ENCODE measurements at places on chromosomes 5 and 9.

- DNase-seq: no peak
Measured at GRCh38 chr9:69168709-69169217, 5.3 kb upstream of the TJP2 start.

GRCh38 chr9:101509572-101509971, 24.1 kb upstream of the RNF20 start:
- DNase-seq: no peak

DNA sequence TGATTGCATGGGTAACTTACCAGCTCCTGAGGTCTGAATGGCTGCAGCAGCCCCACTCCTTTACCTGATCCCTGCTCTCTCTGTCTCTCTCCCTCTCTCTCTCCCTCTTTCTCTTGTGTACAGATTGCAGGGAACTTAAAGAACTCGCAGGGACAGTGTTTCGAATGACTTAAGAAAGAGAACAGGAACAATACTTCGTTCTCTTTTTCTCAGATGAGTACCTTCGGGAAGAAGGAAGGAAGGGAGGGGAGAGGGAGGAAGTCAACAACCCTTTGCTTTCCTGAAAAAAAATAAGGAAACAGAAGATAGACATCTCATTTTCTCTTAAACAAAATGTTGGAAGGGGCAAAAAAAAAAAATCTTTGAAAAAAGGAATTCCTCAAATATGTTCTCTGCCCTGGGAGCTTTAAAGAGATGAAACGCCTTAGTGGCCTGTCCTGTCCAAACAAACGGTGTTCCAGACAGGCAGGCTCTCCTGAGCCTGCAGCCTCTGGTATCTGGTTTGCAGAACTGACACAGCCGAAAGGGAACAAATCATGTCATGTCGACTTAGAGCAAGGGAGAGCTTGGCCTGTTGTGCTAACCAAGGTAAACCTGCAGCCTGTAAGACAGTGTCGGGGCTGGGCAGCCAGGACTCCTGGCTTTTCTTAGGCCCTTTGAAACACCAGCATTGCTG, at the start of gene ZNF366:
ZNF366 (minus strand) TSS at position 180 of the 676 bp plus-strand sequence. CDS start 45,914 bp downstream, outside the sequence.
- DNase-seq: no peak

DNA sequence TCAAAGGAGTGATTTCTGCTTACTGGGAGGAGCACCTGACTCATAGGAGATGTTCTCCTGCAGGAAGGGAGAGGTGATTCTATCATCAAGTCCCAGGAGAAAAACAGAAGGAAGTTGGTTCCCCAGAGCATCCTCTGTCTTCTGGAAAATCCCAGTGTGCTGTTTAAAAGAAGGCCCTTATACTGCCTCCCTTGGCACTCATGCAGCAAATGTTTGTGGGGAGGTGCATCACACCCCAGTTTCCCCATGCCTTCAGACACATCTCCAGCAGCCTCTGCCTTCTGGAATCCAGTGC, 63.1 kb downstream of the PPARGC1B start:
- DNase-seq: no peak

- no peak for DNase-seq
Measured at GRCh38 chr9:38091310-38092199, 22.5 kb upstream of the SHB start.

DNA sequence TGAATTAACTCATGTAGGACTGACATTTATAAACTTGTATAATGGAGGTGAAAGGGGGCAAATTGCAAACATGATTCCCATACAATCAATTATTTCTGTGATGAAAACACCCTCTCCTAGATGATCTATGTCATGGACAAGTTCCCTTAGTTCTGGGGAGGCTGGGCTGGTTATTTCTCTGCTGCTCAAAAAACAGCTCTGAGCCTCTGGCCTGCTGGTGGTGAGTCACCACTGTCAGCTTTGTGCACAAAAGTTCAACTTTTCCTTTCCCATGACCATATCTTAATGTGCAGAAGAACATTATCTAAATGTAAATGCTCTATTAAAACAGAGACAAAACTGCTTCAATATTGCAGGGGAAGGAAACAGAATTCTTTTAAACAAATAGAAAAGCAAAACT, 85.0 kb downstream of the HMHB1 start:
- no peak for DNase-seq

DNA sequence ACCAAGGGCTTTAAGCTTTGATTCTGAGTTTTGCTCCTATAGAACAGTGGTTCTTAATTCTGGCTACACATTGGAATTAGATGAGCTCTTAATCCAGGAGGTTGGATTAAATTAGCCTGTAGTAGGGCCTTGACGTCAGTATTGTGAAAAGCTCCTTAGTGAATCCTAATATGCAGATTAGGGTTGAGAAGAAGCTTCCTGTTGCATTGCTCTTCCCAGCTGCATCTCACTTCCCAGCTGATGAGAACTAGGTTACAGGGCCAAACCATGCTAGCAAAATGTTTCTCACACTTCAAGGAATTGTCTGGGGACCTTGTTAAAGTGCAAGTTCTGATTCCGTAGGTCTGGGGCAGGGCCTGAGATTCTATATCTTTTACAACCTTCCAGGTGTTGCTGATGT, 300.0 kb downstream of the ZSWIM6 start:
- no peak for DNase-seq

GRCh38 chr5:34001241-34001841, 6.5 kb downstream of the AMACR start:
- DNase-seq: no peak

DNA sequence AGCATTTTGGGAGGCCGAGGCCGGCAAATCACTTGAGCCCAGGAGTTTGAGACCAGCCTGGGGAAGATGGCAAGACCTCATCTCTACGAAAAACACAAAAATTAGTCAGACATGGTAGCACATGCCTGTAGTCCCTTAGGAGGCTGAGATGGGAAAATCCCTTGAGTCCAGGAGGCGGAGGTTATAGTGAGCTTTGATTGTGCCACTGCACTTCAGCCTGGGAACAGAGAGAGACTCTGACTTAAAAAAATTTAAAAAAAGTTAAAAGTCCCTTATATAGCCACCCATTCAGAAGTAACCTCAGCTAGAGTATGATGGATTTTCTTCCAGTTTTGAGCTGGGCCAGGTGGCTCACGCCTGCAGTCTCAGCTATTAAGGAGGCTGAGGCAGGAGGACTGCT, 72.4 kb downstream of the UGCG start:
- DNase-seq: no peak

DNA sequence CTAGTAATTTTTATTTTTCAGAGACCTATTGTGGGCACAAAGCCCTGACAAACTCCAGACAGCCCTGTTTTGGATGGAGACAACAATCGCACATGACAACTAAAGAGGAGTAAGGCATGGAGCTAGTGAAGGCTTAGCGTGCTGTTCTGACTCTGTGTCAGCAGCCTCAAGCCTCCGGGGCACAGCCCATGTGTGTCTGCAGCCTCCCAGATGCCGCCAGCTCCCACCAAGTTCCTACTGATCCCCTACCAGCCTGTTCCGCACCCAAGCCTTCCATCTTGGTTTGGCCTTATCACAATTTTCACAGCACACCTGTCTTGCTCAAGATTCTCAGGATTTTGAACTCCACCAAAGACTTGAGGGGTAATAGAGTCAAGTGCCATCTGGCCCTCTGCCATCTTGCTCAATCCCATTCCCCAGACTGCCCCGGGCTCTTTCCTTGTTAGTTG, 70.3 kb upstream of the SH3PXD2B start:
- DNase-seq: no peak

DNA sequence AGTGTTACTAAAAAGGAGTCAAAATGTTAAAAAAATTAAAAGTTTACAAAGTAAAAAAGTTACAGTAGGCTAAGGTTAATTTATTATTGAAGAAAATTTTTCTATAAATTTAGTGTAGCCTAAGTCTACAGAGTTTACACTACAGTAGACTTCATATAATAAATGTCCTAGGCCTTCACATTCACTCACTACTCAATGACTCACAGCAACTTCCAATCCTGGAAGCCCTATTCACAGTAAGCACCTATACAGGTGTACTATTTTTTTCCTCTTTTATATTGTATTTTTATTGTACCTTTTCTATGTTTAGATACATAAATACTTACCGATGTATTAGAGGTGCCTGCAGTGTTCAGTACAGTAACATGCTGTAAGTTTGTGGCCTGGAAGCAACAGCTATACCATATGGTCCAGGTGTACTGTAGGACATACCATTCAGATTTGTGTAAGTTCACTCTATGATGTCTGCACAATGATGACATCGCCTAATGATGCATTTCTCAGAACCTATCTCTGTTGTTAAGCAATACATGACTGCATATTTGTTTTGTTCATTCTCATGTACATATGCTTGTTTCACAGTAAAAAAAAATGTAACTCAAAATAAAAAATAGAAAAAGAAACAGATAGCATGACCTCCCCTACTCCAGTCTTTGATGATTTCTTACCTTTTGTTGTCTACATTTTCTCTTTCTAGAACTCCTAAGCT, 64.7 kb downstream of the NR3C1 start:
- DNase-seq: no peak

GRCh38 chr5:73497497-73498056, 665 bp upstream of the BTF3 start:
- no peak for DNase-seq

- DNase-seq: no peak
Measured at GRCh38 chr9:110179734-110180133, 28.2 kb downstream of the C9orf152 start.

GRCh38 chr5:140286424-140286823, 16.5 kb downstream of the PFDN1 start:
- DNase-seq: no peak

DNA sequence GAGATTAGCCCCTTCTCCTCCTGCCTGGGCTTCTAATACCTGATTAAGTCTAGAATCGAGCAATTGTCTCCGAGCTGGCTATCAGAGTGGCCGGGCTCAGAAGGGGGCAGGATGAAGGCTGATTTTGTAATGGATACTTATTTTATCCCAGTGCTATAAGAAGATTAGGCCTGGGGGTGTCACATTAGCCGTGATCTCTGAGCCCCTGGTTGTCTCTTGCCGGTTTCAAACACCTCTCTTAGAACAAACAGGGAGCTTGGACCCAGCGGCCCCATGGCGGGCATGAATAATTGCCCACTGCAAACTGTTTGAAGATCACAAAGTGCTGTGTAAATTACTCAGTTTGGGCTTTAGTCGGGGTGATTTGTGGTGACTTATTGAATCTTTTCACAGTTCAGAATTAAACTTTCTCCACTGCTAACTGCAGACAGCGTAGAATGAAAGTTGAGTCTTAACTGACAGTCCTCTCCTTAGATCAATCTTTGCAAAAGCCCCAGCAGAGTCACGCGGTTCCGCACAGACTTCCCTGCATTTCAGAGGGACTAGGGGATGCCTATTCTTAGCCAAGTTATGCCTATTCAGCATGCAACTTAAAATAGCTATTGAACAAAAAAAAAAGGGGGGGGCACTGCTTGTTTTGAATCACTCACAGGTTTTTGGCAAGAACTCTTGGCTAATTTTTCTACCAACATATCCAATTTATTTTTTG, 200.6 kb upstream of the IRX1 start:
- DNase-seq: no peak

GRCh38 chr9:127816728-127817127, 14.0 kb downstream of the FPGS start:
- no peak for DNase-seq

GRCh38 chr5:171715551-171715950, 70.1 kb upstream of the SMIM23 start:
- no peak for DNase-seq

DNA sequence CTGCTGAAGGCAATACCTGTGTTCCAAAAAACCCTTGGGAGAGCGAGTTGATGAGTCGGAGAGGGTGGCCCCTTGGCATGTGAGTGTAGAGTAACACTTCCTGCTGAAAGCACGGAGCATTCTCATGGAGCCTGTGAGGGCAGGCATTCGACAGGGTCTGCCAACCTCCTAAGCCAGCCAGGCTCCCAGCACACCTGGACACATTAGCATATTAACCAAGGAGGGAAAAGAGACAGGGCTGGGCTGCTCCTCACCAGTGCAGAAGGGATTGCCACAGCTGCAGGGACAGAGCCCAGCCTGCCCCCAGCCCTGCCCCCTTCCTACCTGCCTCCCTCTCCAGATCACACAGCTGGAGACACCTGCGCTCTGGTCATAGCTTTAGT, 46.4 kb upstream of the SEMA4D start:
- DNase-seq: no peak

DNA sequence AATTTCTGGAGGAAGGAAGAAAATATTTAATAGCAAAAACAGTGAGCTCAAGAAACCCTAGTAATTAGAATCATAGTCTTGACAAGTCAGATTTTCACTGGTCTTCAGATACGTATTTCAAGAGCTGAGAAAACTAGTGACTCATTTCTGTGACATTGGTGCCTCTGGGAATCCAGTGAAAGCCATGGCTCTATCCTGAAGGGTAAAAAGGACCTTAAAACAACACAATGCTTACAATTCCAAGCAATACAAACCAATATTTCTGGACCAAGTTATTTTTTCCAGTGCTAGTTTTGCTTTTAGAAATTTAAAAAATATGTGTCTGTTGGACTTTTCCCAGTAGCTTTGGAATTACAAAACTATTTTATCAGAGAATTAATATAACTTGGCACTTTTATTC, 140.3 kb downstream of the LPAR1 start:
- no peak for DNase-seq

DNA sequence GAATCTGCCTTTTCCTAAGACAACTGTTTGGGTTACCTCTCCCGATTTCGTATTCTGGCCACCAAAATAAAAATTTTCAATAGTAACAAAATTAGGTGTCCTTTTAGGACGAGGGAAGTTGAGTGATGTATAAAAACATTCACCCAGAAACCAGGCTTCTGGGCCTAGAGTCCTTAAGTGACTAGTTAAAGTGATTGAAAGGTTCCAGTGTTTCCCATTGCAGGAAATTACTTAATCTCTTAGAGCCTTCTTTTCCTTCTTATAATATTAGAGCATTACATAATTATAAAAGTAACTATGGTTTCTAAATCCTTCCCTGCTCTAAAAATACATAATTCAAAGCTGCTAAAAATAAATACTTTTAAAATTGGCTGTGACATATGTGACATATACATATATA, 7.3 kb downstream of the MCIDAS start:
- DNase-seq: no peak

DNA sequence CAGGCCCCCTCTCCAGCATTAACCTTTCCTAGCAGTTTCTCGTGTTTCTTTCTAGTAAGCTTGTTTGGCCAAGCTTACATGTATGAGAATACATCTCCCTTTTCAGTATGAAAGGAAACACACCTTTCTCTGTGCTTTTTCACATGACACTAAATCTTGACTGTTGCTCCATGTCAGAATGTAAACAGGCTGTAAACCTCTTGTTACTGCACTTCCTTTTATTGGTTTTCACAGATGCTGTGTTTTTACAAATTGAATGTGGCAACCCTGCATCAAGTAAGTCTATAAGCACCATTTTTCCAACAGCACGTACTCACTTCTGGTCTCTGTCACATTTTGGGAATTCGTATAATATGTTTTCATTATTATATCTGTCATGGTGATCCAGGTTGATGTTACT, 2.2 kb upstream of the CANX start:
- no peak for DNase-seq

GRCh38 chr5:144370273-144370672, 199.6 kb downstream of the KCTD16 start:
- no peak for DNase-seq

DNA sequence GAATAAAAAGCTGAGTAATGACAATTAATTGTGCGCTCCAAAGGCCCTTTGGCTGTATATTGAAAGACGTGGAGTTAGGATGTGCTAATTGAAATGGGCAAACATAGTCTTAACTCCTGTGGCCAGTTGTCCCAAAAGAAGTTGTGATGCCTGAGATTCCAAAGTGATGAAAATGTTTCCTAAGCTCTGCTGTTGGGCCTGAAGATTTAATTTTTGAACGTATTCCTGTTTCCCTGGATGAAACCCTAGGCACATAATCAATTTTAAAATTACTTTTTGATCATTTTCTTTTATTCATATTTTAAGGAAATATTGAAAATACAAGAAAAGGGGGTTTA, 87.9 kb downstream of the PRDM6 start:
- no peak for DNase-seq

- DNase-seq: no peak
Measured at GRCh38 chr5:44952376-44952775, 143.6 kb downstream of the MRPS30 start.

Data from esophagus squamous epithelium (tissue), 5 donors.